Left renal pelvis (tissue), 4 donors: ENCODE measurements at places on chromosomes 7 and 10.
A peak's percentile ranks its signal among the peaks of the same experiment; 100 is the strongest.

- peak; percentile 19 for DNase-seq
These were observed 237.3 kb downstream of the DGKI start for GRCh38 chr7:137609500-137609899.

GRCh38 chr7:128357217-128357613, 4.3 kb downstream of the PRRT4 start:
- DNase-seq: no peak

DNA sequence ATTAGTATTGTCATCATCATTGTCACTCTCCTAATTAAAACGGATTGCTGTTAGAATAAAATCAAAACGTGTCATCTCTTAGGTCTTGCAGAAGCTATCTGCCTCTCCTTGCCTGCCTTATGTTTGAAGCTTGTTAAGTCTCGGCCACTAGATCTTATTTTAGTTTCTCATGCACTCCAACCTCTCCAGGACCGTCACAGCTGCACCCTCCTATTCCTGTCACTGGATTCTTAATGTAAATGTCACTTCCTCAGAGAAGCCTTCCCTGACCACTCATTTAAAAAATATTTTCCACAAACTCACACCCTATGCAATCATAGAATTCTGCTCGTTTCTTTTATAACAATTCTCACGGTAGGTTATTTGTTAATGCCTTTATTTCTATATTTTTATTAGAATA, 103.9 kb upstream of the DKK1 start:
- no peak for DNase-seq

DNA sequence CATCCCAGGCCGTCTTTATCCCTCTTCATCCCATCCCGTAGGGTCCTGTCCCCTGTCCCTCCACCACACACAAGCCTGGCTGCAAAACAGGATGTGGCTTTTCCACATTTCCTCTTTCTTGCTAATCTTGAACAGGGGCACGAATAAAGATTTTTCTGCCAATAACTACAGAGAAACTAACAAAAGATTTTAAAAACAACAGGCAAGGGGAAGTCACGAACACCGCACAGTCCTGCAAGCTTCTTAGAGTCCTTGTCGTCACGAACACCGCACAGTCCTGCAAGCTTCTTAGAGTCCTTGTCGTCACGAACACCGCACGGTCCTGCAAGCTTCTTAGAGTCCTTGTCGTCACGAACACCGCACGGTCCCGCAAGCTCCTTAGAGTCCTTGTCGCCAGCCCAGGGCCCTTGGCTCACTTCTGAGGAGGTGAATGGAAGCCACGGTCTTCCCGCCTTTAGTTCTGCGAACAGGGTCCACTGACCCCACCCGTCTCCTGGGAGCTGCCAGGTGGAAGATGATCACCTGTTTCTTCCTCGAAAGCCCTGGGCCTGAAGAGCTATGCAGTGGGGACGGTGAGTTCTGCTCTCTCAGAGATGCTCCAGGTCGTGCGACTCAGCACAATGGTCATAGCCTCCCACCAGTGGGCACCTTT, 10.3 kb upstream of the INSIG1 start:
- no peak for DNase-seq

DNA sequence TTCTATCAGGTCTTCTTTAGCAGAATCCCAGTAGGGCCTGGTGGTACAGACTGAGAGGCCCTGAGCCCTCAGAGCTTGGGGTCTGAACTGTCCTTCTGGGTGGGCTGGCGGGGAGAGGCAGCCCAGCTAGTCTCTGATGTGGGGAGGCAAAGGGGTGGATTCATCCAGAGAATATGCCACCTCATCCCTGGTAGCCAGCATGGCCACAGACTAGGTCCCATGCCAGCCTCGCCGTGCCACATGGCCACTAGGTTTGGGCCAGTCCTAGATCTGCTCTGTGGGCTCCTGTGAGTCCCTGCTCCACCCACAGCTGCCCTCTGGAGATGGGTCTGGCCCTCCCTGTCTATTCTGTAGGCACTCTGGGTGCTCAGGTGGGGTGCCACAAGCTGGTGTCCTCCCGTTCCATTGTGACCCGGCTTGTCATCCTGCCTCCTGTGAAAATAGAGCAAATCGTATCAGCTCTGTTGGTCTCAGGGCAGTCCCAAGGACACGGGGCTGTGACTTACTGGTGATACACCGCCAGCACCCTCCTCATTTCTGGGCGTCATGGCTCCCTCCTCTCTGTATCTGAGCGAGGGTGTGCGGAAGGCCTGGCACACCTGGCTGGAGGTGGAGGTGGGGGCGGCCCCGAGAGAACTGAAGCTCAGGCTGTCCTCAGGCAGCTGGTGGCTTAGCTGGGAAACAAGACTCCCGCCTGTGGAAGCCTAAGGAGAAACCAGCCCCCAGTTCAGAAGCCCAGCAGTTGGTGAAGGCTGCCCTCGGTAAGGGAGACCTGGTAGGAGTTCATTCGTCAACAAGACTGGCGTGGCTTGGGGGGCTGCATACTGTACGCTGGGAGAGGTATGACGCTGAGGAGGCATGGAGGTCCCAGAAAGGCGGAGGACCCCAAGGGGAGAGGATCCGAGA, 33.3 kb downstream of the UNC5B start:
- no peak for DNase-seq

GRCh38 chr7:14954035-14954434, 51.5 kb upstream of the DGKB start:
- DNase-seq: no peak

- no peak for DNase-seq
These were observed 3.9 kb downstream of the CDK14 start for GRCh38 chr7:90599892-90600555.

DNA sequence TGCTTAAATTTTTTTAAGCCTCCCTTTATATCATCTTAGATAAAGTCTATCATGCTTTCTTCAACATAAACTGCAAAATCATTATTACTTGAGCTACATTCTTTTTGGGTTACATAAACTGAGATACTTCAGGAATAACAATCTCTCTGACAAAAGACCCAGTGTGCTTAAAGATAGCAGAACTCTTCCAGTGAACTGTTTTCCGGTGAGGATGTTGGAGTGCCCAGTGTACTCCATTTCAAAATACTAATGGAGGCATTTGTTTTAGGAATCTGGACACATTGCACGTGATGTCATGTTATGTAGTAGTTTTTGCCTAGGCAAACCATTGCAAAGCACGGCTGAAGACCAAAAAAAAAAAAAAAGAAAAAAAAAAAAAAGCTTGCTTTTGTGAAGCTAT, 388.2 kb upstream of the CELF2 start:
- DNase-seq: no peak

DNA sequence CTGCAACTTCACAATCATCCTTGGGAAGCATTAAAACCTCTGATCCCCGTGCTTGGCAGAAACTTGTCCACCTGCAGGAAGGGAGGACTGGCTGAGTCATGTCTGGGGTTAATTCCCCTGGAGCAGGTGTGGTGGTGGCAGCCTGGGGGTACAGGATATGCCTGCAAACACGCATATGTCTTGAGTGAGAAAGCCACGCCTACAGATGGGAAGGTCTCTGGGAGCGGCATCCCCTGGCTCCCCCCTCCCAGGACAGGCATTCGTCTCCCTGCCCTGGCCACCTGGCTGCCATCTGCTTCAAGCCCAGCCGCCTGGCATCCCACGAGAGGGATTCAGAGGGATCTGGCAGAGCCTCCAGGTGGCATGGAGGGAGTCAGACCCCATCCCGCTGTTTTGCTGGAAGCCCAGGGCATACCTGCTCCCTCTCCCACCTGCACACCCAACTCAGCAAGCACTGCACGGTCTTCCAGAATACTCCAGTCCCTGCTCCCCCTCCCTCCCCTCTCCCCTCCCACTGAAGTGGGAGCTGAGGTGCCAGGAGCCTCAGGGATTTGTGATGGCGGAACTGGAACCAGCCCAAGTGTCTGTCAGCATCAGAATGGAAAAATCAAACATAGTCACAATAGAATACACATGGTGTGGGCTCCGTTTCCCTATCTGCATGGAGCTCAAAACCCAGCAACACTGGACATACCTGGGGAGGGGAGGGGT, 61.0 kb downstream of the CAMK2B start:
- no peak for DNase-seq

DNA sequence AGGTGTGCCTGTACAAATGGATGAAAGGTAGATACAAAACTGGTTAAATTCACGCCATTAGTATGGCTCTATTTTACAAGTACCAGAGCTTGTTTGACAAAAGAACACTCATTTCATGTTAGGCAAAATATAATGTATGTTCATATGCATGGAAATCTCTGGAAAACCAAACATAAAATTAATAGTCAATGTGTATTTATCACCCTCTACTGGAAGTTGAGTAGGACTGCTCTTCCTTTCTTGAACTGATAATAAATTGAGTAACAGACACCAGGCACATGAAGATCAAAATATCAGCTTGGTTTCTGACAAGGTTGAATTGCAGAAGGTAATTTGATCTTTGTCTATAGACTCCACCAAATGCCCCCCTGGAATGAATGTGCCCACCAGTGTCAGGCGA, 19.8 kb upstream of the AKR1B1 start:
- no peak for DNase-seq

DNA sequence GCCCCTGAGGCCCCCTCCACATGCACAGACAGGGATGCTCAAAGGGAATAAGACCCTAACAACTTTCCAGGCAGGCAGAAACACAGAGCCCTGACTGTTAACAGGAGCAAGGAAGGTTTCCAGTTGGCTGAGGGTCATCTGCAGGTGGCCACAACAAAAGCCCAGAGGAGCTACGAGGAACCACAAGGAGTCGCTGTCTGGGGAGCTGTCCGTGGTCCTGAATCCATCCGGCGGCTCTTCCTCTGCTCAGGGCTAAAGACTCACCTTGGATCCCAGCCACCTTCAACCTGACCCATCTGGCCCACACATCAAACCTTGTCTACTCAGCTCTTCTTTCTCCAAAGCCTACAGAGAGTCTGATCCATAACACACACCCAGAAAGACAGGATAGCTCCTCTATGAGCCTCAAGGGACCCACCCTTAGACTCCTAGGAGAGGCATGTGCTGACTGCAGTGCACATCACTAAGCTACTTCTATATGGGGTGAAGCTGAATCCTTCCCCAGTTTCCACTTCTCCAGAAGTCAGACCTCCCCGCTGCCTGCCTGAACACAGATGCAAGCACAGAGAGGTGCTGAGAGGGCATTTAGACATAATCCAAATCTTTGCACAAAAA, 104.0 kb downstream of the SLIT1 start:
- DNase-seq: peak; percentile 54

DNA sequence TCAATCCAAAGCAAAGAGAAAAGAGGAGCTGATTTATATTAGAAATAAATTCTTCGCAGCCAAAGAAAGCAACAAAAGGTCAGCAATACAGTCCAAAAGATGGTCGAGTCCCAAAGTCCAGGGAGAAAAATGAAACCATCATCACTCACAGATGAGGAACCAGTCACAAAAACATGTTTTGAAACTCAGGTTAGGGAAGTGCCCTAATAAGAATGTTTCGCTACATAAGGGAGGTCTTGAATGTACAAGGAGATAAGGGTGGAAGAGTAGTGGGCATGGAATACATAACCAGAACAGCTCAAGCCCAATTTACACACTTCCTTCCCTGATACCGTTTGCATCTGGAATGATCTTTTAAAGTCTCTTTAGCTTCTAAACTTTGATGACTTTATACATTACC, 53.6 kb downstream of the VPS41 start:
- DNase-seq: no peak

DNA sequence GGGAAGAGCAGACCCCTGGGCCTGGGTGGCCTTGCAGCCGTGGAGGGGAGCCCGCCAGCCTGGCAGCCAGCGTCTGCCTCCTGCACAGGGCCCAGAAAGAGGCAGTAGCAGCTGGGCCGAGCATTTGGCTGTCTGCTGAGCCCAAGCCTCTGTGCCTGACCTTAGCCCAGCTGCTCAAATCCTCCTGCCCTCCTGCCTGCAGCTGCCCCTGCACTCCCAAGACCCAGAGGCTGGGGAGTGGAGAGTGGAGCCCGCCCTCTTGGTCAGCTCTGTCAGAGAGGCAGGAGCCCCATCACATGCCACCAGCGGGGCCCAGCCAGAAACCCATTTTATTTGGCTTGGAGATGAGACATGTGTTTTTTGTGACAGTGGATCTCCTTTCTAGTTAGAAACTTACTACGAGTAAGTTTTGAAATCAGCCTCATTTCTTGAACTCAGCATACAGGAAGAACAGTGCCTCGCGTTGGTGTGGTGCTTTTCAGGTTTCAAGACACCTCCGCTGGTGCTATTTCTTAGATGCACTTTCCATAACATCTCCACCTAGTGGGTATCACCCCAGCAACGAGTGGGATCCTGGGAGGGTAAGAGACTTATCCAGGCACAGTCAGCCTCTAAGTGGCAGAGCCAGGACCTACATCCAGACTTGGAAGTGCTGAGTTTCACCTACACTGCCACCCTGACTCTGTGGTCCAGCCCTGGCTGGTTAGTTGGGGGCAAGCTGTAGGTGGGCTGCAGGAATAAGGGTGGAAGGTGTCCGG, 477.1 kb downstream of the RPS24 start:
- no peak for DNase-seq

DNA sequence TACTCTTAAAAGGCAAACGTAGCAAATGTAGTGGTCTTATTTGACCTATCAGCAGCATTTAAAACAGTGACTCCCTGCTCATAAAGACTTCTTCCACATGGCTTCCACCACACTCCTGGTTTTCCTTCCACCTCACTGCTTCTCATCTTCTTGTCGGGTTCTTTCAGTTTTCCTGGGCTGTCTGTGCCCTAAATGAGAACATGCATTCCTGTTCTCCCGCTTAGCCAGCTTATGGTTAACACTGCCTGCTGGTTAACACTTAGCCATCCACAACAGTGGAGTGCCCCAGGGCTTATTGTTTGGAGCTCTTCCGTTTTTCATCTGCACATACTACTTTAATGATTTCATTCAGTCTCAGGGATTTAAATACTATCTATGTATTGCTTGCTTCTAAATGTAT, 34.3 kb upstream of the EXOC6 start:
- no peak for DNase-seq

GRCh38 chr10:102147561-102147960, 4.6 kb upstream of the NOLC1 start:
- DNase-seq: no peak

- no peak for DNase-seq
These were observed 330.9 kb downstream of the GFRA1 start for GRCh38 chr10:115942101-115942500.

- no peak for DNase-seq
These were observed 252.8 kb downstream of the TRIL start for GRCh38 chr7:28705350-28705749.

DNA sequence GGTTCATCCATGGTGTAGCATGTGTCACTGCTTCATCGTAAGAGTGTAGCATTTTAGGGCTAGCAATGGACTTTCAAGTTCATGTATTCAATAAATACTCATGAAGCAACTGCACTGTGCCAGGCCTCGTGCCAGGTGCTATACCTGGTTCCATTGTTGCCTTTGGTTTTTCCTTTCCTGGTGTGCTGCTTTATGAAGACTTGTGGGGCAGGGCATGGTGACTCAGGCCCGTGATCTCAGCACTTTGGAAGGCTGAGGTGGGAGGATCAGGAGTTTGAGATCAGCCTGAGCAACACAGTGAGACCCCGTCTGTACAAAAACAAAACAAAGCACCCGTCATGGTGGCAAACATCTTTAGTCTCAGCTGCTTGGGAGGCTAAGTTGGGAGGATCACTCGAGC, 2.2 kb upstream of the CPA4 start:
- DNase-seq: no peak

DNA sequence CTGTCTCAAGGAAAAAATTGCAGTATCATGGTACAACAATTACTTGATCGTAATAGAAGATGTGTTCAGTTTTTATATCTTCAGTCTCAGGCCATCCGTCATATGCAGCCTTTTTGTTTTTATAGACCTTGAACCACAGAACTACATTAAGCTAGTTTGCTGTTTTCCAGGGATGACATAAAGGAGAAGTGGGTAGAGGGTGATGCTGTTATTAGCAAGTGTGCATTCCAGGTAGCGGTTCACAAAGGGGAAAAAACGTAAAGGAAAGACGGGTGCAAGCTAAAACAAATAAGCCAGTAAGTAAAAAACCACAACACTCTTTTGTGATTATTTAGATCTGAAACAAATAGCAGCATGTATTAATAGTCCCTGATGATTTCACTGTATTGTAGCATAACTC, 71.7 kb downstream of the BMPR1A start:
- DNase-seq: no peak
